T-cell (primary cell): ENCODE measurements at places on chromosomes 12 and 14.

GRCh38 chr12:16135323-16135722 lies 142.2 kb downstream of the SLC15A5 start:
- no peak for DNase-seq

DNA sequence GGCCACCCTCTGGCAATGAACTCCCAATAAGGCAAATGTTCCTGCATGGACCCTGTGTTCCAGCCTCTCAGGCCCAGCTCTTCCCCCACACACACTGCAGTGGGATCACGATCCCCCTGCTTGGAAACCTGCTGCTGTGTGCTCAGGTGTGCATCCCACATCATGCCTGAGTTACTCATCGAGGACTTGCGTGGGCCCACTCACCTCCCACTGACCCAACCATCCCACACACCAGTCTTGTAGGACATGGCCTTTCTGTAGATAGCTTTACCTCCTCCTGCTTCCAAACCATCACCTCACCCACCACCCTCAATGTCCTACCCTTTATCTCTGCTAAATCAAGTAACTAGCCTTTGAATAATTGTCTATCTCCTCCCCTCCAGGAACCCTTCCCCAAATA lies 24.6 kb downstream of the NPC2 start:
- DNase-seq: no peak

- no peak for DNase-seq
Observed at GRCh38 chr14:60878536-60878935, 102.3 kb downstream of the TRMT5 start.

DNA sequence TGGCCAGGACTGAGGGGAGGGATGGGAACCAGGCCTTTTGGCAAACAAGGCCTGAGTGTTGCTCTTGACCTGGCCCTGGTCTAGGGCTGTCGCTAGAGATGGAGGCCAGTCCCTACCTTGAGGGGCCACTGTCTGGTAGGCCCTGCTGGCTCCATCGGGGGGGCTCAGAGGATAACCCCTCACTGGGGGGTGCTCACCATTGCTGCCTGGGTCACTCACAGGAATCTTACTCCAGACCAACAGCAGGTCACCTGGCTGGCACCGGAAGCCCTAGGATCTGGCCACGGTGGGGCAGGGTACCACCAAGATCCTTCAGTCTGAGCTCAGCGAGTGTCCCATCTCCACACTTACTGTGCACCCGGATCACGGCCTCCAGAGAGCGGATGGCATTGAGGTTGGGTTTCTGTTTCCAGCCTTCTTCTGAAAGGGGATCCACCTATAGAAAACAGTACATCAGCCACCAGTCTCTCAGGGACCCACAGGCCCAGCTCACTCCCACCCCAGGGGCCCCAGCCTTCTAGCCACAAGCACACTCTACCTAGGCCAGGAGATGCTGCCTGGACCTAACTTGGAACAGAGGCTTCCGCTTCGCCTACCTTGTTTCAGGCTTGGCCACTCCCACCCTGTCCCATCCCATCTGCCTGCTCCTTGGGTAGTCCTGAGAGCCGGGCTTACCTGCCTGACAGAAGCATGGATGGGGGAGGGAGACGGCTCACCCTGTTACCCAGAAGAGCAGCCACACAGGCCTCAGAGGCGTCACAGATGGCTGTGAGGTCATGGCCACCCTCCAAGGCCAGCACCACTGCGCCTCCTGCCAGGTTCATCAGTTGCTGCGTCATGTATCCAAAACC lies 12.2 kb downstream of the SLC48A1 start:
- DNase-seq: no peak

DNA sequence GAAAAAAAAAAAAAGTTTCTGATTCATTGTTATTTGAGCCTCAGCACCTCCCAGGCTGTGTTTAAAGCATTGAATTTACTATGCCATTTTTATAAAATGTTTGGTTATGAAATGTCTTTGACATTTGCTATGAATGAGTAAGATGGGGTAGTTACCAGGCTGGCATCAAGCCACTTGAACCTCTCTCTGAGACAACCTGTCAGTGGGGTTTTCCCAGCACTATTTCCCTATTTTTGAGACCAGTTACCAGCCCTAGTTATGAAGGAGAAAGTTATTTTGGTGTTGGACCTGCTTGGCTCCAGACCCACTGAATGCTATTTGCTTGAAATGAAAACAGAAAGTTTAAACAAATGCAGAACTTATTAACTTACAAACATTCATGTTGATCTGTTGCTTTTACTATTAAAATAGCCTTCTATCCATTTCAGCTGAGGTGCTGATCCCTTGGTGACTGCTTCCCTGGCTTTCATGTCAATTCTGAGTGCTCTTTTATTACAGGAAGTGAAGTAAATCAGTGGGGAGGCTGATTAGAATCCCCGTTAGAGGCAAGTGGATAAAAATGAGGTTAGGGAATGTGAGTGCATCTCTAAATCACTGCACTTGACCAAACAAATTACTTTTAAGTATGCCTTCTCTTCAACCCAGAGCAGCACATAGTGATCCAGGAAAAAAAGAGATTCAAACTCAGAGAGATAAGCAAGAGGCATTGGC lies 37.8 kb downstream of the LLPH start:
- no peak for DNase-seq

DNA sequence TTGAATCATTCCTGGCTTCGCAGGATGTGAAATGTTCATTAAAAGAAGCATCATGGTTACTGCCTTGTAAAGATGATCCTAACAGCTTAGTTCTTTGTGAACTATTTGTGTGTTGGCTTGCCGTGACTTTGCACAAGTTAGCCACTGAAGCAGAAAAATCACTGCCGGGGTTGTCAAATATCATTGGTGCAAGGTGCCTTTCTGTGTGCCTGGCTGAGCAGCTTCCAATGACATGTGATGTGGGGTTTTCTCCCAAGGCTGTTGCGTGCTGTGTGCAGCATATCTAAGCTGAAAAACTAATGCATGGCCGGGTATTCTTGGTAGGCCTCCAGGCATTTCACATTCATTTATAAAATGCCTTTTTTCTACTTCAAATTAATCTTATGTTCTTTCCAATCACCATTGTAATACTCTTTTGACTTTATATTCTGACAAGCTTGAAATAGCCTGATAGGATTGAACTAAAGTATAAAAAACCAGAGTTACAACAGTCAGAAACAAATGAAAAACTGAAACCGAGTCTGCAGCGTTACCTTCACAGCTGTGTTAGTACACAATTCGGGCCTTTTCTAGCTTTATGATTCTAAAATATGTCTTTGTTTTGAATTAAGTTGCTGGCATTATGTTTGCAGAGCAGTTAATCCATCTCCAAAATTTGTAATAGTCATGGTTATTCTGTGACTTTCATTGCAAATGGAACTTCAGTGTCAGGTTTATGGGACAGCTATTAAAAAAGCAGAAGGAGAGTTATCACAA lies 222.1 kb downstream of the SYT1 start:
- no peak for DNase-seq
